ENCODE measurements at places on chromosomes 1 and 21.

DNA sequence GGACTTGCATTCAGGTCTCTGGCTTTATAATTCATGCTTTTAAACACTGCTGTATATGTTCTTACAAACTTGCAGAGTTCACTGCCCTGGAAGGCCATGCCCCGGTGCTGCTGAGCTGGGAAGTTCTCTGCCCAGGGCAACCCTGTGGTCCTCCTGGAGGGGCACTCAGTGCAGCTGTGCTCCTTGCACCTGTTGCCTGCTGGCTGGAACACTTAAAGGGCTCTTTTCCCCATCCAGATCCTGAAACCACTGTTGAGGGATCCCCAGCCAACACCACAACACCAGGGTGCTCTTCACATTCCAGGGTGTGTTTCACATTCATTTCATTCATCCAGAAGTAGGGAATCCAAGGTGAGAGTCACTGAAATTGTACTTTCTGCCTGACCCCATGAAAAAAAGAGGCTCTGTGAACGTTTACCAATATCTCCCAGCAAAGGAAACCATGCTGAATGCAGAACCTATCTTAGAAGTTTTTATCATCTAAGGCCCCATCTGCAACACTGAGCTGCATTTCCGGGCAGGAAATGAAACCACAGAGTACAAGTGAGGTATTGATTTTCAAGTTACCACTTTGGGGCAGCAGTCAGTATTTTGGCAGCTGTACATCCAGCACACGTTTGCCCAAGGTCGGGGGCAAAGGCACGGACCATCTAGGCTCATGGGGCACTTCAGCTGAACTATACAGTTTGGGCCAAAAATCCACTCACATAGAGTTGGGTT lies 16.4 kb upstream of the KIAA0040 start:
- peak; percentile 94 for DNase-seq

DNA sequence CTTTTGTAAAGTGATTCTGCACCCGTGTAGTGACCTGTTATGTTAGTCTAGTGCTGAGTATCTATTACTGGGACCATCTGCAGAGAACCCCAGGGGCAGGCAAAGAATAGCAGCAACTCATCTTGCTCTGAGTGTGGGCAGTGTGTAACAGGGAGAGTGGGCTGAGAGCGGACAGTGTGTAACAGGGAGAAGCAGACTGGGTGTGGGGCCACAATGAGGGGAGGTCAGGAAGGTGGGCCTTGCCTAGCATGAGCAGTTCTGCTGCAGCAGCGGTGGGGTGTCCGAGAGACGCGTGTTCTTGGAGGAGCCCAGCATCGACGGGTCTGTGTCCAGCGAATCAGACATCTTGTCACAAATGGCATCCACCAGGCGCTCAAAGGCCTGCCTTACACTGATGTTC lies 41.2 kb upstream of the NRDC start:
- DNase-seq, result no peak

- DNase-seq, result no peak
Observed at GRCh38 chr21:33105088-33105487, 35.1 kb downstream of the OLIG1 start.

GRCh38 chr1:244074559-244075171 lies 23.6 kb downstream of the ZBTB18 start:
- DNase-seq, result peak; percentile 82

GRCh38 chr1:110676970-110677369 lies 2.2 kb upstream of the KCNA3 start:
- DNase-seq, result no peak

- no peak for DNase-seq
Observed at GRCh38 chr1:98881901-98882300, 122.8 kb downstream of the PLPPR5 start.

GRCh38 chr1:235739631-235740030 lies 90.0 kb upstream of the GNG4 start:
- DNase-seq, result no peak

All from T-helper 2 cell (primary cell).